Skin of body (tissue), 3 donors: ENCODE measurements at places on chromosomes 12 and 14. TPM values are rescaled to one million over a fixed set of nuclear protein-coding genes. Genes with fewer than 3 reads are reported as not detected.

Gene TMEM63C
- 0.89 TPM for total RNA-seq

Gene NTN4
- total RNA-seq: 9.4 TPM

Gene WNT1
- not detected for total RNA-seq

Gene PITPNM2
- 4.3 TPM for total RNA-seq

- DNase-seq: no peak
Observed at GRCh38 chr12:129788506-129789084, 115.2 kb downstream of the TMEM132D start.

- peak; percentile 91 for DNase-seq
Observed at GRCh38 chr14:102545461-102546265, 36.1 kb upstream of the ANKRD9 start.

DNA sequence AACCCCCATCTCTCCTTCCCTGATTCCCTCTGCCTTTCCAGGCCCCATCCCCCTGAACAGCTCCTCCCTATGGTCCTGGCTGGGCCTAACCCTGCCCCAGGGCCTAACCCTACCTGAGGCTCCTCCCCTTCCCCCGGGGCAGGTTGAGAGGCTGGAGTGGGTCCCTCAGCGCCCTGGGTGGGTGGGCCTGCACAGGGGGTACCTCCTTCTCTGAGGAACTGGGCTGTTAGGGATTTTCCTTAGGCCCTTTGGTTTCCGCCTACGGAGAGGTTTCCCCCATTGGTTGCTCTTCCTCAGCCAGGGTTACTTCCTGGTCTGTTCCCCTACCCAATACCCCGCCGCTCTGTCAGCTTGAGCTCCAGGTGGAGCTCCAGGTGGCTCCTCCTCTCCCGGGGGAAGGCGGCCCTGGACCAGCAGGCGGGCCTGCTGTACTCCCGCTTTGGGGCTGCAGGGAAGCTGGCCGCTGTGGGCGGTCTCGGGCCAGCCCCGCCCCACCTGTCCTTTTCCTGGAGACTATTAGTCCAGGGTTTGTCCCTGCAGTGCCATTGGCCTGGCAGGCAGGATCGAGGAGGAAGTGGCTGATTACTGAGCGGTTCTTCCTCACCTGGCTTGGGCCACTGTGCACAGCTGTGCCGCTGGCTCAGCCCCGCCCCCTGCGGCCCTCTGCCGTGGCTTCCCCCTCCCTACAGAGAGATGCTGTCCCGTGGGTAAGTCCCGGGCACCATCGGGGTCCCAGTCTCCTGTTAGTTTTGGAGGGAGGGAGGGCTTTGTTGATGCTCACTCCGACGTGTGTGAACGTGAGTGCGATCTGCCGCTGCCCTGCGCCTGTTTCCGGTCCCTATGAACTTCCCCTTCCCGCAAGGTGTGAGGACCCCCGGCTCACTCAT, 2.5 kb downstream of the C12orf57 start:
- DNase-seq: no peak

DNA sequence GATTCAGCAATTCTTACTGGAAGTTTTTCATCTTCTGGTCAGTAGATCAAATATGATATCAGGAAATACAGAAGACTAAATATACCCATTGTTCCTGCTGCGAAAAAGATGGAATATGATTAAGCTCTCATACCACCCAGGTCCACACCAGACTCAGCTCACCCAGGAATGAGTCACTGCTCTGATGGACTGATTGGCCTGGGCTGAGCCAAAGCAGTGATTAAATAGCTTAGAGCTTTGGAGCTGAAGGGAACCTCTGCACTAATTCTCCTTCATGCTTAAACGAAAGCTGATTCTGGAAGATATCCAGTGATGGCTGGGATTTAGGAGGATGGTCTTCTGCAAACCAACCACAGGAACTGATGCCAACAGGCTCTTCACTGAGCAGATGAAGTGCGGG, 62.0 kb upstream of the SYT1 start:
- DNase-seq: no peak

GRCh38 chr12:38788106-38788505, 117.3 kb downstream of the CPNE8 start:
- DNase-seq: no peak

GRCh38 chr12:49279706-49280159, 14.9 kb downstream of the TUBA1C start:
- no peak for DNase-seq

GRCh38 chr12:57242329-57242690, 8.7 kb downstream of the STAC3 start:
- no peak for DNase-seq

- DNase-seq: no peak
Observed at GRCh38 chr12:120873226-120873625, 30.9 kb downstream of the SPPL3 start.

GRCh38 chr12:112096070-112096469, 12.5 kb downstream of the NAA25 start:
- DNase-seq: no peak

GRCh38 chr12:56878010-56878339, 56.2 kb downstream of the SDR9C7 start:
- DNase-seq: no peak

DNA sequence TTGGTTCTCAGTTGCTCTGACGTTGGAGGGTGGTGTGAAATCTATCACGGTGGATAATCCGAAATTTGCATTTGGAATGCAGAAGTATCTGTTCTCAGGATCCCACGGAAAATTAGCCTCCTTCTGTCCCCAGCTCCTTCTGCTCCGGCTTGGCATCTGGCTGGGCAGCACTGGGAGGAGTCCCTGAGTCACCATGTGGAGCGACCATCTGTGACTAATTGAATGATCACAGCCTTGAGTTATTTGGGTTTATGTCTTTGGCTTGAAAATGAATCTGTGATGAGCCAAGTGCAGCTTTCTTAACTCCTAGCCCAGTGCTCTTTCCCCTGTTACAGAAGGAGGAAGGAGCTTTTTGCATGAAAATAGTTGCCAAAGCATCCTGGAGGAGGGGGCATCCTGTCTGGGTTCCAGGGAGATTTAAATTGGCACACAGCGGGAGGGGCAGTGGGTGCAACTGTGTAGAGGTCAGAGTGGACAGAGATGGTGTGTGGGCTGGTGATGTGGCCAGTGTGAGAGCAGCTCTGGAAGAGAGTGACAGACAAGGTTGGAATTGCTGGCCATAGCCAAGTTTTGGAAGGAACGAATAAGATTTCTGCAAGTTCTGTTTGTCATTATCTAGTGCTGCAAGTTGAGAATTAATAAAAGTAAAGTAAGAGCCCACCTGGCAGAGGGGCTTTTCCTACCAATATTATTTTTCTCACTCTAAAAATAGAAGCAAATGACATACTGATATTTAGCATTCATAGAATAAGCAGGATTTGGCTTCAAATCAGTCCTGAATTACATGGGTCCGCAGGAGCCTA, 74.4 kb downstream of the SLC24A4 start:
- peak; percentile 26 for DNase-seq

GRCh38 chr12:79373896-79374499, 316.8 kb downstream of the PAWR start:
- DNase-seq: no peak
